ENCODE measurements at places on chromosomes 6 and 20. TPM values are rescaled to one million over a fixed set of nuclear protein-coding genes. Genes with fewer than 3 reads are reported as not detected.

The NRN1 gene
- total RNA-seq: 0.21 TPM

The CCN6 gene
- total RNA-seq: not detected

The TMEM217 gene
- total RNA-seq: 5.0 TPM

The THBD gene
- 66.3 TPM for total RNA-seq

The SNAP25 gene
- total RNA-seq: 1.6 TPM

The SRMS gene
- not detected for total RNA-seq

The KCNQ5 gene
- 5.5 TPM for total RNA-seq

The DIDO1 gene
- total RNA-seq: 53.6 TPM

The BFSP1 gene
- total RNA-seq: 13.8 TPM

The BEND6 gene
- 9.2 TPM for total RNA-seq

The CGA gene
- total RNA-seq: not detected

The NFS1 gene
- 29.4 TPM for total RNA-seq

The SLC22A23 gene
- 10.2 TPM for total RNA-seq

The MUCL3 gene
- not detected for total RNA-seq

The RPL10A gene
- 1,177 TPM for total RNA-seq

The CPNE5 gene
- not detected for total RNA-seq

Data from osteocyte (in vitro differentiated cells).